ENCODE measurements at places on chromosomes 6 and 20.
A peak's percentile ranks its signal among the peaks of the same experiment; 100 is the strongest.

- DNase-seq = no peak
These were observed 193.8 kb upstream of the SIM1 start for GRCh38 chr6:100658486-100658885.

DNA sequence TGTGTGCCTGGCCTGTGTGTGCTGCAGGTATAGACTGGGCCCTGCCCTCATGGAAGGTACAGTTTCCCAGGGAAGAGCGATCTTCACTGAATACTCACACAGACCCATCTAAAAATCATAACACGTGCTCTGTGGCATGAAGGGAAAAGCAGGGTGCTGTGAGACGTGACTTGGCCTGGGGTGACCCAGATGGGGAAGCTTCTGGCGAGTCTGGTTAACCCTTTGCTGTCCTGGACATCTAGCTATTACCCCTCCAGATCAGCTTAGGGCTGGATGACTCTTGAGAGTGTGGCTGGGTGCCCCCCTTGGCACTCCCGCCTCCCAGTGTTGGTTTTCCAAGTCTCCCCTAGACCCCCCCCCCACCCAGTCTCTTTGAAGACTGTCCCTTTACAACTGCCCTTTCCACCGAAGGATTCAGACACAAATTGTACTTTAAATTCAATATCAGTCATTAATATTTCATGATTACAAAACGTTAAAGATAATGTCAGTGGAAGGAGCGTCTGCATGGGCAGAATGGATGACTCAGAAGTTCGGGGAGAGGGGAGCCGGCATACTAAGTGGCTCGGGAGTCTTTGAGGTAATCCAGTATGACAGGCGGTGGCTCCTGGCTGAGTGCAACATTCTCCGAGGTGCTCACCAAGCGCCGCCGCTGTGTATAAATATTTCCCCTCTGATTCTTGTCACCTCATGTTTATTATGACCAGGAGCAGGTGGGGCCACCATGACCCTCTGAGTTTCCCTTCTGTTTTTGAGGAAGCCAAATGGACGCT, 77.3 kb downstream of the CD40 start:
- DNase-seq = no peak

DNA sequence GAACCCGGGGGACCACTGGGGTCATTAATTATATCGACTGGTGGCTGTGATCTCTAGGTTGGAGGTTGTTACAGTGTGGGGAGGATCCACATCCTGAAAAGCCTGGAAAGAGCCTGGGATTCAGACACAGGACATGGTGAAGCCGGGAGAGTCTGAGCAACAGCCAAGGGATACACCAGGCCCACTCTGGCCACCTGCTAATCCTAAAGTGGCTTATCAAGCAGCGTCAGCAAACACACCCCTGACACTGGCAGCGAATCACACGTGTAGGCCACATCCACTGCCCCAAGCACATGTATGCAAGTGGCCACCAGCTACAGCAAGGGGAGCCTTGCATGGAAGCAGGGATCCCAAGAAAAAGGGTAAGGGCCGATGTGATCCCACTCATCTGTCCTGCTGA, 41.0 kb downstream of the GFOD1 start:
- no peak for DNase-seq

- DNase-seq = no peak
These were observed 66.0 kb upstream of the CDKAL1 start for GRCh38 chr6:20468209-20468608.

DNA sequence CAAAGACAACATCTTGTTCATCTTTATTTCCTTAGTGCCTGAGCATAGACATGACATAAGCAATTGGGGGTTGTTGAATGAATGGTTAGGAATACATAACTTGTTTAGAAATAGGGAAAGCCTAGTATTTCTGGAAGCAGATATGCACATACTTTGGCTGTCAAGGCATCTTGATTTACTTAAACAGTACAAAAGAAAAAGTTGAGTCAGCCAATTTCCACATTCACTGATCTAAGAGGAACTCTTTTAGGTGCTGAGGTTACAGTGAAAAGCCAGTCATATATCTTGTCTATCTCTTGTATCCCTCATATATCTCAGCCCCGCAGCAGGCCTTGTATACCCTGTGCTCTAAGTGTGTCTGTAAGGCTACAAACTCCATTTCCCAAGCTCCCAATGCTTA, 11.6 kb downstream of the ZKSCAN4 start:
- no peak for DNase-seq

DNA sequence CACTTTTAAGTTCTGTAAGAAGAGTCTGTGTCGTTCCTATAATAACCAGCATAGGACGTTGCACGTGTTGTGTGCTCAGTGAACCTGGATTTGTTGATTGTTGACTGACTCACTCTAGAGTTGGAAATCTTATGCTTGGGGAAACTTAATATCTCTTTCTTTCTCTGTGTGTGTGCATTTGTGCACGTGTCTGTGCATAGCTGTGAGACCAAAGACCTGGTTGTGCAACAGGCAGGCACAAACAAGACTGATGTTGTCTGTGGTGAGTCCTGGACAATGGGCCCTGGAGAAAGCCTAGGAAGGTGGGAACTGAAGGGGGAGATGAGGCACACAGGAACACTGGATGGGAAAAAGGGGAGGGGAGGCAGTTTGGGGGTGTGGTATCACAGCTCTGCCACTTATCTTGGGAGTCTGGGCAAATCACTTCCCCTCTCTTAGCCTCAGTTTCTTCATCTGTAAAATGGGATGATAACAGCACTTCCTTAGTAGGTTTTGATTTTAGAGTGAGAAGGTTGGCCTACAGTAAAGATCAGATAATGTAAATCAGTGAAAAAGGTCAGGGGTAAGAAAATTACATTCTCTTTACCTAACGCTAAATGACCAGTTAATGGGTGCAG, 8.4 kb downstream of the CD40 start:
- no peak for DNase-seq

DNA sequence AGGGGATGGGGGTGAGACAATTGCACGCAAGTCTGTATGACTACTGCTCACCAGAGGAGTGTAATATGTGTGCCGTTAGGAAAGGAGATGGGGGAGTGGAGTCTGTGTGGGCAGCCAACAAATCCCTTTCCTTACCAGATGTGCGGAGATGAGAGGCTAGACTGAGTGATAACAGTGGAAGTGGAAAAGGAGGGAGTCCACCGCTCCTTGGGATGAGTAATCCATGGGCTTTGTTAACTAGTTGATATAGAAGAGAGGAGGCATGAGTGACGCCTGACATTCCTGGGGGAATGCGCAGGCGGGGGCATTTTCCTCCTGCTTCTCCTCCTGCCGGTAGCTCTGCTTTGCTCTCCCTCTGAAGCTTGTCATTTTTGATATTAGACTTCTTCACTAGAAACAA, 13.5 kb upstream of the SMIM26 start:
- DNase-seq = no peak

DNA sequence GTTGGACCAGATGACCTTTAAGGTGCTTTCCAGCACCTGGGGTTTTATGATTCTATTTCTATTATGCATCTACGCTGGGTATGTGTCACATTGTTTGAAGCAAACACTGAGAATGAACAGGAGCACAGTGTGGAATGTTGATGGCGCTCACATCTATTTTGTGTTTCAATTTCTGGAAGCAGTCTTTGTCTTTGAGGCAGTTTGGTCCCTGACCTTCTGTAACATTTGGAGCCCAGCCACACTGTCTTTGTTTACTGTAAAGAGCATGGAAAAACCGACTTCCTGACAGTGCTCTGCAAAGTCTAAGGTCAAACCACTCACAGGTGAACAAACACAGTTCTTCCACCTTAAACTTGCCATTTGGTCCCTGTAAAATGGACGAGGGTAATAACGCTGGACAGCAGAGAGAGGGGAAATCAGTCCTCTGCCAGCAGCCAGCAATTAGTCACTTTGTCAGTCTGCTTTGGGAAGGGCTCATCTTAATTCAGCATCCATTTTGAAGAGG, 155.5 kb downstream of the PRL start:
- no peak for DNase-seq

GRCh38 chr6:158815379-158815724, 3.8 kb downstream of the EZR start:
- no peak for DNase-seq

DNA sequence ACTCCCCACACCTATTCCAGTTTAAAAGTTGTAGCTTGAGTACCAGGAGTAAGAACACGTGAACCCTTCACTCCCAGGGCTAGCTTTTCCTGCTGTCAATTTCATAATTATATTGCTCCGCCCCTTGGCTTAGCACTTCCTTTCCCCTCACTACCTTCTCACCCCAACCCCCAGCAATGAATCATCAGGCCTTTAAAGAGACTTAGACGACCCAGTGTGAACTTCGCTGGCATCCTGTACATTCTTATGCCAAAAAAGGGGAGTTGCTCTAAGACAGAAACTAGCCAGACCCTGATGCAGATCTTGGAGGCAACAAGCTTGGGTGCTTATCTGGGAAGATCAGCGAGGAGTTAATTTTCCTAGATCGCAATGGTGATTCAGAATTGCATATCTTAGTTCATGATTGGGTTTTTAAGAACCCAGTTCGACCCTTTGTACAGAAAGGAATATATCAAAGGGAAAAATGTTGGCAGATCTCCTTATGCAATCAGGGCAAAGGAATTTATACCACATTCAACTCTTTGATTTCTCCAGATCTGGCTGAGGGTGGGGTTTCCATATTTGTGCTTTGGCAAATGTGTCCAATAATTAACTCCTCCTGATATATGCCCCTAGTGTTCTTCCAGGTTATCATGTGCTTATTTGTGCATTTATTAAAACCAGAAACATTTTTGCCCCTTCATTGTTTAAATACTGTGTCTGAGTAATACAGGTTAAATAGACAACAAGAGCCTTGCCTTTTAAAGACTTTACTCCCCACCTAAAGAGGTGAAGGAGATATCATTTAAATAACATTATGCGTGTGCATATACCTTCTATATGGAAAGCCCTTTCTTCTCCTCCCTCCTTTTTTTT, 8.1 kb upstream of the ATXN1 start:
- no peak for DNase-seq

DNA sequence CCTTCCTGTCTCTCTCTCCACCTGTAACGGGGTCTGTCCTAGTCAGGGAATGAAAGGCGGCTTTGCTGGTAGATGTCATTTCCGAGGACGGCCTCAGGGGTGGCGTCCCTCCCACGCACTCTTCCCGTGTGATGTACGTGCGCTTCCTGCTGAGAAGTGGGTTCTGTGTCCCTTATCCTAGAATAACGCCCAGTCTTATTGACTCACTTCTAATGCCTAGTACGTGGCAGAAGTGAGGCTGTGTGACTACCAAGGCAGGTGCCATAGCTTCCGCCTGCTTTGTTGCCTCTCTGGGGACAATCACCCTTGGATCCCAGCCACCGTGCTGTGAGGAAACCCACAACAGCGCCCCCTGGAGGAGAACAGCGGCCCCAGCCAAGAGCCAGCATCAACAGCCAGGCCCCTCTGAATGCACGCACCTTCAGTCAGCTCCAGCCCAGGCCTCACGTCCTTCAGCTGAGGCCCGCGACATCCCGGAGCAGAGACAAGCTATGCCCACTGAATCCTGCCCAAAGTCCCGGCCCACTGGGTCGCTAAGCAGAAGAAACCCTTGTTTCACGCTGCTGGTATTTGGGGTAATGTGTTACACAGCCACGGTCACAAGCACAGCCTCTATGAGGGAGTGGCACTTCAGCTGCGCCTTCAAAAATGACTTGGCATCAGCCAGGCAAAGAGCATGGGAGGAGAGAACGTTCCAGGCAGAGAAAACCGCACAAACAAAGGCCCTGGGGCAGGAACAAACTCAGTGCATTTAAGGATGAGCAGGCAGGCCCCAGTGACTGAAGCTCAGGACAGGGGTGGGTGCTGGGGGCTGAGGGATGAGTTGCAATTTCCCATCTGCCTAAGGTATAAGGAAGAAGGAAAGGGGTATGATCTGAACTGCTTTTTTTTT, 224.2 kb downstream of the NFATC2 start:
- peak; percentile 43 for DNase-seq

DNA sequence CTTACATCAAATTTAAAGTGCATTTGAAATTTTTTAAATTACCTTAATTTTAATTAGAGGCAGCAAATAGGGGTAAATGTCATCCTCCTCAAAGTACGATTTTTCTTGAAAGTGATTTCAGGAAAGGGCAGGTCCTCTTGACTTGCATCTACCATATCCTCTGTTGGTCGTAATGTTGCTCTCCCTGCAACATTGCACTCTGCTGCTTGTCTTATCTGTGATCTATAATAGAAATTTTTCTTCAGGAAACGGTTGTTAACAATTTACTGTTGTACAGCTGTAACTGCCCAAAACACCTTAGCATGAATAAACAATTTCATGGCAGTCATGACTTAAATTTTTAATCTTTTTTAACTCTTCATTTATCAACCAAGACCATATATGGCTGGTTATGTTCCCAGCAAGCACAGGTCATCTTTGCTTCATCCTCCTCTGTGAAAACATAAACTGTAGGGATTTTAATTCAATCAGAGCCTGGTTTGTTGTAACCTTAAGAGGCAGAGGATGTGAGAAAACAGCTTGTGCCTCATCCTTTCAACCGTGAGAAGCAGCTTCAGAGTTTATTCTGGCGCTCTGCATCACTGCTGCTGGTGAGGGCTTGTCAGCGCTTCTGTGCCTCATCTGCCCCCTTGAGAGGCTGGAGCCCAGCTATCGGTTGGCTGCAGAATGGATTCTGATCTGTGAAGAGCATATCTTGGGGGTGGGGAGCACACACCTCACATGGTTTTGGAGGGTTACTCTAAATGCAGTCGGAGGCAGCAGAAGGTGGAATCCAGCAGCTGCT, 56.0 kb downstream of the CTNNBL1 start:
- DNase-seq = no peak

DNA sequence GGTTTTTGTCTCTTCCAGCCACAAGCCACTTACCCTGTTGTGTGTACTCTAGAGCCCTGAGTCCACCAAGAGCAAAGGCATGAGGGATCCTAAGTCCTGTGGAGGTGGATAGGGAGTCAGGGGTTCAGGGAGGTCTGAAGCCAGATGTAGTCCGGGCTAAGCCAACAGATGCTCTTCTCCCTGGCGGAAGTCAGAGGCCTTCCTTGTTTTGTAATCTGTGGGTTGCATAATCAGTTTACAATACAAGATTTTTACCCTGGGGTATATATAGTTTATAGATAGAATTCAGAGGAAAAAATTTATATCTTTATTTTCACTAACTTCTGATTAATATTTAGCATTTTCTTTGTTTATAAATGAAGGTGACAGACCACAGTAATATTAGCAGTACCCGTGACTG, 9.2 kb downstream of the LAMP5 start:
- DNase-seq = no peak

- no peak for DNase-seq
These were observed at the start of gene SIRPB1 for GRCh38 chr20:1619861-1620444. Gene SIRPB1, minus strand, starts transcription at chr20:1620009. Its CDS starts 65 bp downstream, at chr20:1619944.

Measured in HTR-8/SVneo (cell line).